Fibroblast of lung (primary cell): ENCODE measurements at places on chromosomes 13 and 19.

DNA sequence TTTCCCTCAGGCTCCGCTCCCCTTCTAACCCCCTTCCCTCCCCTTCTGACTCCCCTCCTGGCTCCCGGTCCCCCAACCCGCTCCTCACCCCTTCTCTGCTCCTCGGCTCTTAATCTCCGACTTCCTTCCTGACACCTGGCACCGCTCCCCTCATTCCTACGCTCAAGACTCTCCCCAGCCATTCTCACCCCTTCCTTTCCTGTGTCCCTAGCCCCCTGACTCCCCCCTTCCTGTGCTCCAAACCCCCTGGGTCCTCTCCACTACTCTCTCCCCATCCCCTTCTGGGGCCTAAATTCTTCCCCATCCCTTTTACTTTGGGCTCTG lies 658 bp downstream of the CLPP start:
- no peak for DNase-seq

DNA sequence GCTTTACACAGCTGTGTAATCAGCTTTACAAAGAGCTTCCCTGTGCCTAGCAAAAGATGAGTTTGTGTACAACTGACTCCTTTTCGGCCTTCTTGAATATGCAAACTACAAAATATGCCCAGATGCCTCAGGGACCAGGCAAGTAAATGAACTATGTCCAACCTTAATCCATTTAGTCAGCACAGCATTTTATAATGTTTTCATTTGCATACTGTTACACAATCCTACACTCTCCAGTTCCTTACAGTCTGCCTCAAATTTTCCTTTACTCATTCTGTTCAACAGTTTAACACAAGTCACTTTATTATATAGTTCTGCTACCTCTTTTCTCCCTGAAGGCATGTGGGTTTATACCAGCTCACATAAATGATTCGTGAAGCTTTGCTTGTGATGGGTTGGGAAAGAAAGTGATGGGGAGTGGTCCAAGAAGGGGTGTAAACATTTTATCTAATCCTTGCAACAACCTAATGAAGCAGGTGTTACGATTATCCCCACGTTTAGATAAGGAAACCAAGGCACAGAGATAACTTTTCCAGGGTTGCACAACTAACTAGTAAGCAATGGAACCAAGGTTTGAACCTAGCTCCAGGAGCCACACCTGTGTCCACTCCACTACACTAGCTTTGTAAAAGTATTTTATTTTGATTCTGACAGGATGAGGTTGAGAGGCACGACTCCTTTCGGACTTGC lies 3.3 kb upstream of the USP12 start:
- no peak for DNase-seq

DNA sequence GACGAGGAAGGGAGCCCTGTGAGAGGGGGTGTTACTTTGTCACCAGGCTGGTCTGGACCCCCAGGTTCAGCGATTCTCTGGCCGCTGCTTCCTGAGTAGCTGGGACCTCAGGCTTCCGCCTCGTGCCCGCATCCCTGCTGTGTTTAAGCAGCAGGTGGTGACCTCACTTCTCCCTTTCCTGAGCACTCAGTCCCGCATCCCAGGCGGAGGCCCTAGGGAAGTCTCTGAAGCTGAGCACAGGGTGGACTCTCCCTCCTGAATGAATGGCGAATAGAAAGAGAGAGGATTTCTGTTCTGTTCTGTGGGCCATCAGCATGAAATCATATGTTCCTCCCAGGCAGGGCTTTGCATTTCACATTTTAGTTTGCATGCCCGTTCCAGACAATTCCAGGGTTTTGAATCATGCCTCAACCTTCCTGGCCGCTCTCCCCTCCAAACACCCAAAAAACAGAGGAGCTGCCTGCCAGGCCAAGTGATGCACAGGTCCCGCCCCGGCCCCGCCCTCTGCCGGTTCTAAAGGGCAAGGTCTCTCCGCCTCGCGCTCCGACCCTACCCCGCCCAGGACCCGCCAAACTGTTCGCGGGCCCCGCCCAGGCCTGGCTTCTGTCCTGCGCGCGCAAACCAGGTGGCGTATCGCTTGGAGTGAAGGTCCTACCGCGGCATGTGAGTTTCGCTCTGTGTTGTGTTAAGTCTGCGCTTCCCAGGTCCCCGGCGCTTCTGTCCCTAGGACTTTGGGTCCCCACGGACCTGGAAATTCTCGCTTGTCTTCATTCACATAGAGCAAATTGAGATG lies 35.1 kb upstream of the ZNF808 start:
- DNase-seq: no peak

DNA sequence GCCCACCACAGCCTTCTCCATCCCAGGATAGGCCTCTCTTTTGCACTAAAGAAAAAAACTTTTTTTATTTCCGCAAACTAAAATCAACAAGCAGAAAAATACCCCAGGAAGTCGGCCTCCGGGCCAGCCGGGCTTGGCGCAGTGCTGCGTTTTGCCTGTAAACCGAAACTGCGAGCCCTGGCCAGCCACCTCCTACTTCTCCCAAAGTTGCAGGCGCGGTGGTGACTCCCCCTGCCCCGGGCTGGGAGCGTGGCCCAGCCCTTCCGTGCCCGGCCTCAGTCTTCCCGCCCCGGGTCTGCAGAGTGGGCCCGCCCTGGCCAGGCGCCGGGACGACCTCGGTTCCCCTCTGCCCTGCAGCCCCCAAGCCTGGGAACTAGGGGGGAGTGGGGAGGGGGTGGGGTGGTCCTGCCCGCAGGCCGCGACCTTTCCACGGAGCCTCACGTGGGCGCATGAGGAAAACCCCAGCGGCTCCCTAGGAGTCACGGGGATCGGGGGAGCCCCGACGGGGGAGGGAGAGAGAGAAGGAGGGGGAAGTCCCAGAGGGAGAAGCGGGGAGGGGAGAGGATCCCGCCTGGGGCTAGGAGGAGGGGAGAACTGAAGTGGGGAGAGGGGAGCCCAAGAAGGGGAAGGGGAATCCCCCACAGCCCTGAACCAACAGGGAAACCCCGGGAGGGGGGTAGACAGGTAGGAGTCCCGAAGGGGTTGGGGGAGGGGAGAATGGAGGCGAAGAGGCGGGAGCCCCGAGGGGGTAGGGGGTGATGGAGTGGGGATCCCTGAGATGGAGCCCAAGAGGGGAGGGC lies 3.0 kb downstream of the GADD45B start:
- peak; percentile 74 for DNase-seq

GRCh38 chr13:77028202-77028601 lies 1.2 kb upstream of the FBXL3 start:
- DNase-seq: peak; percentile 49

- no peak for DNase-seq
Measured at GRCh38 chr13:28984825-28985224, 164.7 kb downstream of the MTUS2 start.
